HuH-7.5 (cell line): ENCODE measurements at places on chromosomes 7 and 10.

GRCh38 chr10:131947631-131948347 lies 33.9 kb downstream of the BNIP3 start:
- no peak for DNase-seq

DNA sequence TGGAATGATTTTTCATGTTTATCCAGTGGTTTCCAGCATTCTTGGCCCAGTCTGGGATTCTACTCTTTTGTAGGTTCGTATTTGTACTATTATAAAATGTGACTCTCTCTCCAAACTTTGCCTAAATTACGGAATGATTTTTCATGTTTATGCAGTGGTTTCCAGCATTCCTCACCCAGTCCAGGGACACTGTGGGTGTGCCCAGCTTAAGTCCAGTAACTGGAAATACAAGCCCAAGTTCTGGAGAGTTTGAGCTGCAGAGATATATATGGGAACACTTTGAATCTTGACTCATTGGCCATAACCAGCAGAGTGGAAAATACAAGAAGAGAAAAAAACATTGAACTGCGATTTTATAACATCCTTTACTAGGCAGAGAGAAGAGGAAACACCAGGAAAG lies 5.9 kb upstream of the MAGI2 start:
- no peak for DNase-seq

DNA sequence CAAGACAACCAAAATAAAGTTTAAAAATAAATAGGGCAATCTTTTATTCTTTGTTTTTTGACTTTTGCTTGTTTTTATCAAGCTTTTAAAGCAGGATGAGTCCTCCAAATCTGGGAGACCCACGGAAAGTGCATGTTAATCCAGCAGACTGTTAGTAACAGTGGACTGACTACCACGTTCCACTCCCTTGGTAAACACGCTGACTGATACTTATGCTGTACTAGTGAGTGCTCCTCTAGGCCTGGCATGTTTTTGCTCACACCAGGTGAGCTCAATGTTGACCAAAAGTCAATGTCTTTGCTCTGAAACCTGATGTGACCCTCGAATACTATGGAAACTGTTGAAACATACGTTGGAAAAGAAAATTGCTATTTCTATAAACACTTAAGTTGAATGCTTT lies 88.4 kb downstream of the KIAA1549 start:
- no peak for DNase-seq

GRCh38 chr10:21363731-21364104 lies 161.8 kb downstream of the SKIDA1 start:
- no peak for DNase-seq

DNA sequence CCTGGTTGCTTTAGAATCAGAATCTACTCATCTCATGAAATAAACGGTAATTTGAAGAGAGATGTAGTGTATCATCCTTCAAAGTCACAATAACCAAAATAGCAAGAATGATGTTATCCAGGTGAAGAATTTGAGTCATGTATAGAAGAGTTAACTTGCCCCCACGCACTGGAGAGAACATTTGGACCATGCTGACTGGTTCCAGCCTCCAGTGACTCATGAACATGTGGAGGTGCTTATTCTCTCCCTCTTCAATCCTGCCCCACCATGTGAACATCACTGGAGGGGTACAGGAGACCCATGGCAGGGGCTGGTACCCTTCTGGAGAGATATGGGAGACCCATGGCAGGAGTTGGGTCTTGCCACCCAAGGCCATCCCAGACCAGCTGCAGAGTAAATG lies 427.8 kb downstream of the CALN1 start:
- DNase-seq, result no peak

- DNase-seq, result no peak
These were observed 73.2 kb upstream of the MGMT start for GRCh38 chr10:129393812-129394211.

DNA sequence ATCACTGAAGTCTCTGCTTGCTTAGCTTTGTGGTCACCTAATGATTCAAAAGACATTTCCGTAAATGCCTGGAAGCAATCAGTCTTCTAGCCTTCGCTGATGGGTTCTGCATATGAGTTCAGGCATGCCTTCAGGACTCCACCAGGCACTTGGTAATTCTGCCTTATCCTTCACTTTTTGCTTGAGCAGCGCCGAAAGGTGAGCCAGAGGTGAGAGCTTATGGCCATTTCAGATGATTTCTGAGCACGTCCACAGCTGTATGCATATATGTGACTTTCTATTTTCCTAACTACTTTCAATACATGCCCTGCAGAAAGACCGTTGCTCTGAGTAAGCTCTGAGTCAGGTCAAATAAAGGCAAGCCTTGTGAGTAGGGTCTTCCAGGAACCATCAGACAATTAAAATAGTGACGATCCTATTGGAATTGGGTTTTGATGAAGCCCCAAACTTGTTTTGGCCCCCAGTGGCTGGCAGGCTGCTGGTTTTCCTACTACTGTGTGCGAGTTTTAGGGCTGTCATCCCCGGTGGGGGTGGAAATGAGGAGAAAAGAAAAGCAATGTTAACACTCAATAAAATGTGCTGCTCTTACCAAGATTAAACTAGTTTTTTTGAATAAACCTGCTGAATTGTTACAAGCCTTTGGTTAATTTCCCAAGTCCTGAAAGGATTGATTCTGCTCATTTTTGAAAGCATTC lies 154.4 kb upstream of the AKR1E2 start:
- DNase-seq, result no peak
